ENCODE measurements at places on chromosomes 4 and X.
A peak's percentile ranks its signal among the peaks of the same experiment; 100 is the strongest.

GRCh38 chrX:77969538-77969937, at the start of gene PGAM4:
Gene PGAM4, minus strand, starts transcription at chrX:77969638. Its CDS starts 0 bp downstream, at chrX:77969638.
- no peak for DNase-seq

GRCh38 chr4:149202117-149202516, 613.5 kb downstream of the IQCM start:
- no peak for DNase-seq

GRCh38 chrX:51459125-51459524, 37.3 kb downstream of the NUDT11 start:
- peak; percentile 5 for DNase-seq

GRCh38 chr4:153242839-153243324, 38.6 kb downstream of the TRIM2 start:
- no peak for DNase-seq

- DNase-seq, result no peak
These were observed 416.1 kb upstream of the FTHL17 start for GRCh38 chrX:31487951-31488350.

- no peak for DNase-seq
These were observed at the start of gene ANK2 for GRCh38 chr4:113049421-113050370. Gene ANK2, plus strand, starts transcription at chr4:113049653. Its CDS starts 76 bp downstream, at chr4:113049729.

- no peak for DNase-seq
These were observed 50.5 kb downstream of the F9 start for GRCh38 chrX:139581068-139581467.

GRCh38 chr4:23323436-23323835, 566.4 kb downstream of the PPARGC1A start:
- DNase-seq, result no peak

GRCh38 chr4:119841361-119841760, 212.8 kb upstream of the PDE5A start:
- DNase-seq, result no peak

DNA sequence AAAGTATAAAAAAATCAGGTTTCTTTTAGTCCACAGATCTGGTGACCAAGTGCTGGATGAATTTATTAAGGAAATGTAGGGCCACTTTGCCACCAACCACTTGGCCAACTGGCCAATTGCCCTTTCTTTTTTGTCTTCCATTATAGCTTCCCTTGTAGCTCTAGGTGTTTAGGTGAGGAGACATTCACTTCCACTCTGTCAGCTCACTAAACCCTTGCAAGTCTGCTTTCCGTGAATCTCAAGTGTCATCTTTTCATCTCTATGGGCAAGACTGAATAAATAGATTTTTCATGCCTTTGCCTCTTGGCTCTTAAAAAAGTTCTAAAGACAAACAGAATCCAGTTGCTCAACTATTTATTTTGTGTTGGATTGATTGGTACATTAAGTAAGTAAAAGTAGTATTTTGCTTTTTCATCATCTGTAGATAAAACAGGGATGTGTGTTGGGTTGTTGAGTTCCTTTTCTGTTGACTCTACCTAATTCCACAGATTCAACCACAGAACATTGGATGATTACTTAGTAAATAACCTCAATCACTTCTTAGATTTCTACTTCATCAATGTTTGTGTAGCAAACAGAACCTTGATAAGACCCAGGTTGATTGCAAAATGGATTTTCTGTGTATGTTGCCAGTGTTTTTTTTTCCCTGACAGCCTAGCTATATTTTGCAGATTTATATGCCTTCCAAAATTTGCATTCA, 68.1 kb upstream of the GRXCR1 start:
- no peak for DNase-seq

- no peak for DNase-seq
These were observed 66.9 kb upstream of the ATP6AP2 start for GRCh38 chrX:40513835-40514234.

DNA sequence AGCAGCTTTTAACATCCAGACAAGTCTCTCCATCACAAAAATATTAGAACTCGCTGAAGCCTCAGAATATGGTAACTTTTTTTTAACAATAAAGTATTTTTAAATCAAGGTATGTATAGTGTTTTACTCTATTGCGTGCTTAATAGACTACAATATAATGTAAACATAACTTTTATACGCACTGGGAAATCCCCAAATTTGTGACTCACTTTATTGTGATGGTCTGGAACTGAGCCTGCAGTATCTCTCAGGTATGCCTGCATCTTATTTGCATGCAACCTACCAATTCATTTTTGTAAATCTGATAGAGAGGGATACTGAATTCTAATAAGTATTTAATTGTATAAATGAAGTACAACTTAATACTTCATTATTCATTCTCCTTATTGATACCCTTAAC, 823.5 kb downstream of the ADGRL3 start:
- DNase-seq, result no peak

- DNase-seq, result no peak
These were observed 513.7 kb downstream of the TLL1 start for GRCh38 chr4:166386491-166387360.

DNA sequence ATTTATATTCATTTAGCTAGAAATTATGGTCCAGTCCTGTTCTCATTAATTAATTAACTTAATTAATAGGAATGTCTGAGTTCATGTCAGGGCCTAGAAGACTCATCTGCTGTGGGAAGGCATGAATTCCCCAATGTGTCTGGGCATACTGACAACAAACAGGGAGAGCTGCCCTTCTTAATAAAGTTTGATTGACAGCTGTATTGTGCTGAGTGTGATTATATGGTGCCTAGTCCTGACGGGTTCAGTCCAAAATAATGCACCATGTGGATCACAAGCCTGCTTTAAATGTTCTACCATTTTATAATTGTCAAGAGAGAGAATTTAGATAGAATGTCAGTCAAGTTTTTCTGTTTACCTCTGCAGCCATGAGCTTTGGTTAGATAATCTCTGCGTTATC, 34.6 kb downstream of the ANXA10 start:
- DNase-seq, result no peak

DNA sequence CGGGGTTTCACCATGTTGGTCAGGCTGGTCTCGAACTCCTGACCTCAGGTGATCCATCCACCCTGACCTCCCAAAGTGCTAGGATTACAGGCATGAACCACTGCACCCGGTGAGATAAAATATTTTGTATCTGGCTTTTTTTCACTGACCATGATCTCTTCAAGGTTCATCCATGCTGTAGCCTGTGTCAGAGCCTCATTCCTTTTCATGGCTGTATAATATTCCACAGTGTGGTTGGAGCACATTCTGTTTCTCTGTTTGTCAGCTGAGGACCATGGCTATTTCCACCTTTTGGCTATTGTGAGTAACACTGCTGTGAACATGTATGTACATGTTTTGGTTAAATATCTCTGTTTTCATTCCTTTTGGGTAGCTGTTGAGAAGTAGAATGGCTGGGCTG, 169.2 kb downstream of the SHOX start:
- DNase-seq, result no peak

DNA sequence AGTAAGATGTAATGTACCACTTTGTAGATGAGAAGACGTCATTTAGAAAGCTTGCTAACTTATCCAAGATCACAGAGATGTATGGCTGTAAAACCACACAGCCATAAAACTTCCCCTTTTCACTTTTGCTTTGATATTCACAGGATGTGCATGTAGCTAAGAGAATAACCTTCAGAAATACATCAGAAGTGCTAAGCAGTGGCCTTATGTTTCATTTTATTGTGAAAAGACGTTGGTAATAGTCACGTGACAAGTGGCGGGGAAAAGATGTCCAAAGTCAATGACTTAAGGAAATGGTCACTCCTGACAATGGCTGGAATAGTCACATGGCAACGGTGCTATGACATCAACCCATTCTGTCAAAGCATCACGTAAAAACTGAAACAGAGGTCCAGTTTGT, 12.9 kb upstream of the WDR17 start:
- DNase-seq, result no peak

DNA sequence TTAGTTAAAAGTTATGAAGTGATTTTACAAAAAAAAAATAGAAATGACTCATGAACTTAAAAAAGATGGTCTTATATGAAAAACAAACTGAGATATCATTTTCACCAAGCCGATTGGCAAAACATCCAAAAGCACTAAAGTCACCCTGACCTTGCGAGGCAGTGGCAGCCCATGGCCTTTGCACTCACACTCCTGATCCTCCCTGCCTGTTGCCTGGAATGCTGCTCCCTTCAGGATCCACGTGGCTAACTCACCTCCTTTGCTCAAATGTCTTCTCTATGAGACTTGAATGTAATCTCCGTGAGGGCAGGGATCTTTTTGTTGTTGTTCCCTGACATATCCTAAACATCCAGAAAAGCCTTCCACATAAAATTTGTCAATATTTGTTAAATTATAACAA, 106.4 kb downstream of the RAPGEF2 start:
- DNase-seq, result no peak

DNA sequence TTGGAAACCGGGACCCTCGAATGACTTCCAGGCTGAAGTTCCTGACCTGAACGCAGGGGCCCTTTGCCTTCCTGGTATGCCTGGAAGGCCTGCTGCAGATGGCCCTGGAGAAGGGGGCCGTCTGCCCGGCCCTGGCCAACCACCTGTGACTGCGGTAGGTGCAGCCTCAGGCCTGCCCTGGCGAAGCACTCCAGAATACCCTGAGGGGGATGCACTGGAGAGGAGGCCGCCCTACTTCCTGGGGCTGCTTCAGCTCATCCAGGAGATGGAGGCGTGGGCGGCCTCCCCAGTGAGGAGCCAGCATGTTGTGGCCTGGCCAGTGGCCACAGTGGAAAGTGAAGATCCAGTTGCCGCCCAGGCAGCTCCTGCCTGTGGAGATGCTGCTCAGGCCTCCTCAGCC, 26.4 kb upstream of the PNMA3 start:
- no peak for DNase-seq

GRCh38 chr4:143358923-143359643, 22.4 kb downstream of the GAB1 start:
- DNase-seq, result no peak

- no peak for DNase-seq
These were observed 49.8 kb downstream of the LDOC1 start for GRCh38 chrX:141127146-141127545.
